NCI-H446 treated with DMSO at 0.1 percent for 48 hours (cell line): ENCODE measurements at places on chromosomes 7 and 10.

GRCh38 chr7:131544021-131544420, 12.4 kb downstream of the PODXL start:
- DNase-seq, result no peak

- no peak for DNase-seq
Observed at GRCh38 chr7:2999078-2999500, 44.6 kb downstream of the CARD11 start.

DNA sequence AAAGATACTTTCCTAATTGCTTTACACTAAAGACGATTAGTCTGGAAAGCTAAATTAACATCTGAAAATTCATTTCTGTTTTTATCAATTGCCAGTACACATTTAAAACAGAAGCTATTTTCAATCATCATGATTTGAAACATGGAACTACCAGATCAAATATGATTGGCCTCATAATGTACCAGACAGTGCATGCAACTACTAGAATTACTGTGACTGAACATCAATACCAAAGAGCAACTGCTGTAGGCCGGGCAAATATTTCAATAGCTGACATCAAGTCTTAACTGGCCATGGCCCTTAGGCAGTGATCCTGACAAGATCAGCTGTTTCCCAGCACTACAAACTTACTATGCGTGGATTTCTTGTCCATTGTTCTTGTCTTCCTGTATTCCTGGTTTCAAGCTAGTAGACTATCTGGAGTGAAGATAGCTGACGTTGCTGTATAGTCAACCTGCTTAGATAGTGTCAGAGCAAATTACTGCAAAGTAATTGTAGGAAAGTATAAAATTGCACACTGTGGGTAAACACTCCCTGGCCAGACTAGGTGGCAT, 21.7 kb upstream of the WNT16 start:
- no peak for DNase-seq

- no peak for DNase-seq
Observed at GRCh38 chr7:40880581-40880980, 745.8 kb downstream of the SUGCT start.

DNA sequence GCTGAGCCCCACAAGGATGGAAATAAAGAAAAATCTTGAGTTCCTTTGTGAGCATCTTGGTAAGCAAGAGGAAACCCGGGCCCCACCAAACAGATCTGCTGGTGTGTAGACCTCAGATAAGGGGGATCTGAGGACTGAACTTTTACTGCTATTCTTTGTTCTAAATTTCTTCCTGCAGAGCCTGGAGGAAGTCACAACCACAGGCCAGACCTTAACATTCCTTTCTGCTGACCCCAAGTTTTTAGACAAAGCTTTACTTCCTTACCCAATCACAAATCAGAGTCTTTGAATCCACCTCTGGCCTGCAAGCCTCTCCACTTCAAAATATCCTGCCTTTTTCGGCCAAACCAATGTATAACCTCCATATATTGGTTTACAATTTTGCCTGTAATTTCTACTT, 352.6 kb upstream of the AUTS2 start:
- no peak for DNase-seq

GRCh38 chr10:100986623-100986951, 710 bp downstream of the MRPL43 start:
- DNase-seq, result no peak

GRCh38 chr10:118810796-118811505, 56.2 kb upstream of the CACUL1 start:
- DNase-seq, result no peak

DNA sequence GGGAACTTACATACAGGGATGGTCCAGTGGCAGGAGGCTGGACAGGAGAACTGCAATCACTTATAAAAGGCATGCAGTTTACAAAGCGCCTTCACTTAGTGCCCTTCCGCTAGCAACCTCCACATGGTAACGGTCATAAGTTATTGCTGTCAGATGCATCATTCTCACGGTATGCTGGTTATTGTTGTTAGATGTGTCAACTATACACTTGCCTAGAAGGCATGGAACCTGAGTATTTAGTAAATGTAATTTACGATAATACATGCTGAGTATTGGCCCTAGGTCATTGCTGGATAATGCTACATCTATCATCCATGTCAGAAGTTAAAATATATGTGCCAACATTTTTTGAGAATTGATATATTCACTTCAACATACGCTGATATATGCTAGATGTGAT, 155.1 kb upstream of the MBL2 start:
- no peak for DNase-seq

DNA sequence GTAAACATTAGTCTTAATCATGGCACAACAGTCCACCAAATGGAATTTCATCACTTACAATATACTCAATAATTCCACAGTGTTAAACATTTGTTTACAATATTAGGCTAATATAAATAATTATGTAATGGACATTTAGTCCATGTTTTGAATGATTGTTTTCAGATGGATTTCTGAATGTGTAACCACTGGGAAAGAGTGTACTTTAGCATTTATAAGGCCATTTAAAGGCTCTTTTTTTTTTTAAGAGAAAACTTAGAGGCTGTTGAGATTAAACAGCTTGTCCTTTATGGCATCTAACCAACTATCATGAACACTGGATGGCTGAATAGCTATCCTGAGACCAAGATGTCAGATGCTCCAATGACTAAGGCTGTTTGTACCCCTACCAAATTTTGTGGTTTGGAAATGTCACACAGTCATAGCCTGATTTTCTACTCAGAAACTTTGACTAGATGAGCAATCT, 248.3 kb upstream of the GLI3 start:
- DNase-seq, result no peak

GRCh38 chr10:122852261-122852660, 6.6 kb upstream of the CUZD1 start:
- no peak for DNase-seq

- no peak for DNase-seq
Observed at GRCh38 chr10:102599565-102600327, 44.5 kb upstream of the TRIM8 start.

DNA sequence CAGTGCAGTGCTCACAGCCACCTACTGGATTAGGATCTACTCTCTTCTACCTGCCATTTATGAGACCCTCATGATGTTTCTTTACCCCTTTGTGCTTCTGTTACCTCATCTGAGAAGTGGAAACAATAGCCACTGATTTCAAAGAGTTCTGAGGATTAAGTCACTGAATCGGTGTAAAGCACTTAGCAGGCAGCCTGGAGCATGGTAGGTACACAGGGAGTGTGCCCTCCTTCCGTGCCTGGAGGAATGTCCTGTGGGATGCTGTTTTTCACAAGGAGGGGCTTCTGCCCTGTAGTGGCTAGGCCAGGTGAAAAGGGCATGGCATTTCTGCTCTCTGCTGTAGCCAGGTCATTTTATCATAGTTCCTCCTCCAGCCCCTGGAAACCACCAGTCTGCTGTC, 44.6 kb upstream of the C10orf120 start:
- DNase-seq, result no peak

DNA sequence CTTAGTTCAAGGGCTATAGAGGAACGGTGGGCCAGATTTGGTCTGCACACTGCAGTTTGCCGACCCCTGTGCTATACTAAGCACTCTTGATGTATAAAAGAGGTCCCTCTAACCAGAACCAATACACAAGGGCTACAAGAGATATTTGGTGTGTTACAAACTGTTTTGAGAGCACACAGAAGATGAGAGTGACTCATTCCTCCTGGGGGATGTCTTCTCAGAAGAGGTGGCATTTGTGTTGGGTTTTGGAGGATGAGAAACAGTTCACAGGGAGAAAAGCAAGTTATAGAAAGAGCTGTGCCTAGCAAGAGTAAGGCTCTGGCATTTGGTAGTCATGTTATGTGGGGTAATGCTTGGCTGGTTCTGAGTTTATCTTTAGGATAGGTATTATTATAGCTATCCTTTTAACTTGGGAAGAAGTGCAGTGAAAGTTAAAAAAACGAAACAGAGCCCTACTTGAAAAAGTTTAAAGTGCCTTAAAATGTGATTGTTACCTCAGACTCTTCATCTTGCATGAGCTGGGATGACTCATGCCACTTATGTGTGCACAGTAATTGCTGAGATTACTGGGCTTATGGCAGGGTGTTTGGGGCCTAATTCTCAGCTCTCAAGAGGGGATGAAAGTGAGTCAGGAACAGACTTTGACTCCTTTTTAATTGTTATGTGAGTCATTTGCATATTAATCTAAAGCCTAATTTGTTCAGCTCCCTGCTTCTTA, 160.4 kb downstream of the KIF20B start:
- peak; percentile 76 for DNase-seq

DNA sequence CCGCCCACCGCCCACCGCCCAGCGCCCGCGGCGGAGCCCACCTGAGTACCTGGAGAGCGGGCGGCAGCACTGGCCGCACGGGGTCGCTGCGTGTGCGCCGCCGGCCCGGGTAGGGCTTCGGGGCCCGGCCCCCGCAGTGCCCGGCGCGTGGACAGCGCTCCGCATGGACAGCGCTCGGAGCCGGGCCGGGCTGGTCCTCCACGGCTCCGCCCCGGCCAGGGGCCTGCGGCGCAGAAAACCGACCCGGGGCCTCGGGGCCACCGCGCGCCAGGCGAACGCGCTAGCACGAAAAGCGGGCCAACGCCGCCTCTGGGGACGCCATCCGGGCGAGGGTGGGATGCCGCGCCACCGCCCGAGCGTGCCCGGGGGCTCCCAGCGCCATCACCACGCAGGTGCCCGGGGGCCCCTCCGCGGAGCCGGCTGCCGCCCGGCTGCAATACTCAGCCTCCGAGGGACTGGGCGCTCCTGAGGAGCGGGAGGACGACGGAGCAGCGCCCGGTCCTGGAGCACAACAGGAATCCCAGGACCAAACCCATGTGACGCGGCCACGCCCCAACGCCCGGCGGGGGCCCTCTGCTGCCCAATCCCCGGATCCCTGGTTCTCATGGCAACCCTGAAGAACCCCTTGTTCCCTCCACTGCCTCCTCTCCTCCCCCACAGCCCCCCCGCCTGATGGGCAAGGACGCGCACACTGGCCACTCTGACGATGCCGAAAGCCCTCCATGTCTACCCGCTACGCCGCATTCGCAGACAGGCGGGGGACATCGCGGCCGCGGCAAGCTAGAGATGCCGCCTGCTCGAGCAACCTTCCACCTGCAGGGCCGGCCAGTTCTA, at the start of gene GRB10:
GRB10 (minus strand) TSS at position 522 of the 834 bp plus-strand sequence. CDS start 50,574 bp downstream, outside the sequence.
- no peak for DNase-seq

DNA sequence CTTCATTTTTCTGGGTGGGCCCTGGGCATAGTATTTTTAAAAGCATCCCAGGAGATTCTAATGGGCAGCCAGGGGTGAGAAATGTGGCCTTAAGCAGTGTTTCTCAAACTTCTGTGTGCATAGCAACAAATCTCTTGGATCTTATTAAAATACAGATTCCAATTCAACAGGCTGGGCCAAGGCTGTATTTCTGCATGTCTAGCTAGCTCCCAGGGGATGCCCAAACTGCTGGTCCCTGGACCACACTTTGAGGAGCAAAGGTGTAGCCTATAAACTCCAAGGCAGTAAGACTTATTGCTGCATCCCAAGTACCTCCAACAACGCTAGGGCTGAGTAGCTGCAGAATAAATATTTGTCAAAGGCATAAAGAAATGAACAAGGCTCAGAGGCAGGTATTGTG, 292.9 kb upstream of the ZMIZ1 start:
- DNase-seq, result no peak

DNA sequence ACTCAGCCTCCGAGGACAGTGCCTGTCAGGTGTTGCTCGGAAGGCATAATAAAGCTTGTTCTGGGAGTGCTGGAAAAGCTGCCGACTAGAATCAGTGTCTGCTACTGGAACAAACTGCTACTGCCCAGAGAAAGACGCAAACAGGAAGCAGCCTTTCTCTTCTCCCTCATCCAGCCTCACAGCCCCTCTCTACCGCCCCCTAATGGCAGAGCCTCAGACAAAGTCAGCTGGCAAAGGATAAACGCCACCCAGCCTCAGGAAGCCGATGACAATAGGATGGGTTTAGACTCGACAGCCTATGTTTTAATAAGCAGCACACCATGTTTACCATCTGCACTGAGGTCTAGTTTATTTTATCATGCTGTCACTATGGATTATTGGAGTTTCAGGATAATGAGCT, 169.5 kb upstream of the LYZL1 start:
- DNase-seq, result no peak

DNA sequence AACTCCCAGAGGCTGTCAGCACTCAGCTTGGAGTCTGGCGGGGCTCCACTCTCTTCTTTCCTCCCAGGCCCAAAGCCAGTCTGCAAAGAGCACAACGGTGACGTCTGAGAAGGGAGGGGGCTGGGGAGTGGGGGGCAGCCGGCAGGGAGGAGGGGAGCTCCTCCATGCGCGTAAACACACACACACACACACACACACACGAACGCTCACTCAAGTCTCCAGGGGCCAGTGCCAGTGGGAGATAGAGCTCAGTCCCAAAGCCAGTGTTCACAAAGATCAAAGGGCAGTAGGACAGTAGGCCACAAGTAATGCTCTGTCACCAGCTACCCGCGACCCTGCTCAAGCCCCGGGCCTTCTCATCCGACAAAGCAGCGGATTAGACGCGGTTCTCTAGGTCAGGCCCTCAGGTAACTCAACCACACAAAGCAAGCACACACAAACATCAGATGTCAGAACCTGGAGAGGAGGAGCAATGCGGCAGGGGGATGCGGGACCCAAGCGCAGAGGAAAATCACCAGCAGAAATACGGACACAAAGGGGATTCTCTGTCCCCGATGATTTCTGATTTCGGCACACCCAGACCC, 19.9 kb downstream of the TCAF1 start:
- no peak for DNase-seq

- no peak for DNase-seq
Observed at GRCh38 chr7:88276605-88277153, 30.0 kb downstream of the STEAP4 start.

DNA sequence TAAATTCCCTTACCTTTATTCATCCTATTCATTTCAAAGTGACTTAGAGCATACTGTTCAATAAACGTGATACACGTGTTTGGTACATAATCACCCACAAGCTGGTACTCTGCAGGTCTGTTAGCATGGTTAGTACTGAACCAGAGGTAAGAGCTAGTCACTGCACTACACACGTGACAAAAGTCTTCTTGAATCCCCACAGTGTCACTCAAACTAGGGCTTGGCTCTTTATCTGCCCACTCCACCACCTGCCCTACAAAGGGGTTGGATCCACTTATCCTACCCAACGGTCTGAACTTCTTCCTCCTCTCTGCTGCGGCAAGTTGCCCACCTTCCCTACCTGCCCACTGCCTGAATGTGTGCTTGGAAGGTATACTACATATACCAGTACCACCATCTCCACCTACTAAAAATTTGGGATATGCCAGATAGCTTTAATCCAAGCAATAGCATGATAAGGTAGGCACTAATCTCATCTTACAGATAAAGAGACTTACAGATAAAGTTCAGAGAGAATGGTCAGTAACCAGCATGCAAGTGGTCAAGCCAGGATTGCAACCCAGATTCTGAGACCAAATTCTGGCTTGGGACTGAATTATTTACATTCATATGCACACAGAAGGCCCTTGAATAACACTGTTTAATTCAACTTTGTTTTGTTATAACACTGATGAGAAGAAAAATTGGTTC, 92.2 kb downstream of the SGMS1 start:
- no peak for DNase-seq
